ENCODE measurements at places on chromosomes 7 and 10.

- no peak for DNase-seq
Observed at GRCh38 chr7:107372298-107372697, 97.6 kb upstream of the GPR22 start.

GRCh38 chr10:24240041-24240751, 31.3 kb downstream of the KIAA1217 start:
- DNase-seq = no peak

GRCh38 chr7:83166781-83167180, 4.1 kb upstream of the PCLO start:
- no peak for DNase-seq

GRCh38 chr10:85593226-85593772, 773.3 kb downstream of the GRID1 start:
- no peak for DNase-seq

DNA sequence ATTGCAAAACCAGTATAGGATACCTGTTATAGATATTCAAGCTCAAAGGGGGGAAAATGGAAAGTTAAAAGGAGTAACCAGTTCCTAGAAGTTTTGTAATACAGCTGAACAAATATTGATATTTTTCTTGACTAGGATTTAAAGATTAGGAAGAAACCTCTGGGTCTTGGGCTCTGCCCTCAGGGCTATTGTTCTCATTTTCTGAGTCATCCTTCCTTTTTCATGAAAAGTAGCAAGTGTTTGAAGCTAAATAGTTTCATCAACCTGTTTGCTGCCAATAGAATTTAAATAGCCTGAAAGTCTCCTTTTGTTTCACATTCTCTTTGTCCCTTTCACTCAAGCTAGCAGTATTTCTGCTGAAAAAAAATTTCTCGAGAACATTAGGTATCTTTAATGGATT, 1061.1 kb upstream of the GHITM start:
- DNase-seq = no peak

GRCh38 chr10:21289961-21290360, 235.5 kb downstream of the SKIDA1 start:
- no peak for DNase-seq

- no peak for DNase-seq
Observed at GRCh38 chr7:140745266-140746058, 49.0 kb downstream of the NDUFB2 start.

DNA sequence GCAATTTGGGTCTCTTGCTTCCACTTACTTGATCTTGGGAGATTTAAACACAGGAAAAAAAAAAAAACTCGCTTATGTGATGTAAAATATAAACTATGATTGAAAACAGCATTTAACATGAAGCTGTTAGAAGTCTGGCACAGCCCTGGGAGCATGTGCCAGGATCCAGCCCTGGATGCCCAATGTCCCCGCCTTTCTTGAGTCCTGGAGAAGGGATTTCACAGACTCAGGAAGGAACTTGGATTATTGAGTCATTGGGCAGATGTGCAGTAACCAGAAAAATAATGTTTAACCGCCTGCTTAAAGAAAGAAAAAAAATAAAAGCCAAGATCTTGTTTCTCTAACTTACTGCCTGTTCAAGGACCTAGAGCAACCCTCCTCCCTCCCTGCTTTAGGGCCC, 3.7 kb upstream of the JCAD start:
- no peak for DNase-seq

- no peak for DNase-seq
Observed at GRCh38 chr7:149569726-149570422, 72.3 kb upstream of the ZNF746 start.

DNA sequence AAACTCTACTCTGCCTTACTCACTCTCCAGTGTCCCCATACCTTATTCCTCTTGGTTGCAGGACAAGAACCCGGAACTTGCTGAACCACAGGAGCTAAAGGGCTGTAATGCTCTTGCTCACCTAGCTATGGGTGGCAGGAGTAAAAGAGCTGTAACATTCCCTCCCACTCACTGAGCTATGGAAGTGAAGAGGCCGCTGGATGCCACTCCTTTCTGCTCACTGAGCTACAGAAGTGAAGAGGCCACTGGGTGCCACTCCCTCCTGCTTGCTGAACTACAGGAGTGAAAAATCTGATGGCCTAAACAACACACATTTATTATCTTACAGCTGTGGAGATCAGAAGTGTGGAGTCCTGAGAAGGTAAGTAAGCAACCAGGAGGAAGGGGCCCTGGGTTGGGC, 17.5 kb downstream of the MRPS24 start:
- DNase-seq = no peak

GRCh38 chr10:79098596-79099015, 29.8 kb downstream of the ZMIZ1 start:
- no peak for DNase-seq

- DNase-seq = no peak
Observed at GRCh38 chr7:140738280-140738679, 41.8 kb downstream of the NDUFB2 start.

DNA sequence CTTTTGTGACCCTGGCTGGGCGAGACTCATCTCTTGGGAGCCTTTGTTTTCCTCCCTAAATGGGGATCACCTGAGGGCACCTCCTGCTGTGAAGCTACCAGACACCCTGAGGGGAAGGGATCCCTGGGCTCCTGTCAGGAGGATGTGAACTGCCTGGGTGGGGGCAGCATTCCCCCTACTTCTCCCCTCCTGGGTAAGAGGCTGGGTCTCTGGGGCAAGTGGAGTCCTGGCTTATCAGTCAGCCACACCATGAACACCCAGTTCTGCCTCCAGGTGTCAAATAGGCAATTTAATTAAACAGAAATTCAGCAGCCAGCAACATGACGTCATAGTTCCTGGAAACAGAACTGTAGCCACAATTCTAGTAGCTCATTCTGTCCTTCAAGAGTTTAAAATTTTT, 97.7 kb upstream of the RET start:
- DNase-seq = no peak

GRCh38 chr10:34247560-34247959, 567.5 kb downstream of the PARD3 start:
- DNase-seq = no peak

- no peak for DNase-seq
Observed at GRCh38 chr7:820341-820740, 11.9 kb upstream of the SUN1 start.

GRCh38 chr10:122861711-122862161, 16.1 kb upstream of the CUZD1 start:
- DNase-seq = no peak

DNA sequence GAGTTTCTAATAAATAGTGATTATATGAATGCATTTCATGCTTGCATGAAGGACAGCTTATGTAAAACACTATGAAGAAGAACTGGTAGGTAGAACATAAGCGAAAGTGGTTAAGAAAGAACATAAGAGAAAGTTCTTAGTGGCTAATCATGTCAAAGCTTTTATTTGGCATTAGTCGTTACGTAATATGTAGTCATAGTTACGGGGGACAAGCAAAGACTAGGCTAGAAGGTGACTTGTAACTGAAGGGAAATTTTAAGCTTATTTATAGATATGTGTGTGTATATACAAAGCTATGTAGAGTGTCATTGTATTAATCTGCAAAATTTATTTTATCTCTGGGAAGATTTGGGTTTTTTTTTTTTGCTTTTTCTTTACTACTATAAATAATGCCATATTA, 36.9 kb downstream of the CAPZA2 start:
- DNase-seq = no peak

GRCh38 chr7:31445686-31446355, 68.1 kb upstream of the ITPRID1 start:
- DNase-seq = no peak

DNA sequence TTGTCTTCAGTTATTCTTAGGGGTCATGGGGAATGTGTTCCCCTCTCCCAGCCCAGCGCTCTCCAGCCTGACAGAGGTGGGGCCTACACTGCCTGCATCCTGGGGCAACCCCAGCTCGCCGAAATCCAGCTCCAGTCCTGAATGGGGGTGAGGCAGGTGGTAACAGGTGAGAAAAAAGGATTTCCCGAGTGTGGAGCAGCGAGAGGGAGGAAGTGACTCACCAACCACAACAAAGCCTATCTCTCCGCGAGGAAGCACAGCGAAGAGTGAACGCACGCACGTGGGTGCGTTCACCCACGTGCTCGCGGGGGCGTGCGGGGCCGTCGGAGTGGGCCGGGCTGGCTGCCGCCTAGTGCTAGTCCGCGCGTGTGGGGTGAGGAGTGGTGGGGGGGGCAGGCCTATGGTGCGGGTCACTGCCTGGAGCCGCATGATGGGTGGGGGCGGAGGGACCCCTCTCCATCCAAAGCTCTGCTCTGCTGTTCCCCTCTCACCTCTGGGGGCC, 855 bp upstream of the PALD1 start:
- DNase-seq = no peak

GRCh38 chr7:45347804-45348203, 190.2 kb downstream of the RAMP3 start:
- no peak for DNase-seq

Data from liver (tissue), 10 donors.